Caki2 (cell line): ENCODE measurements at places on chromosomes 1 and 21.

GRCh38 chr1:202561726-202562443 is 148.4 kb downstream of the SYT2 start:
- DNase-seq: no peak

DNA sequence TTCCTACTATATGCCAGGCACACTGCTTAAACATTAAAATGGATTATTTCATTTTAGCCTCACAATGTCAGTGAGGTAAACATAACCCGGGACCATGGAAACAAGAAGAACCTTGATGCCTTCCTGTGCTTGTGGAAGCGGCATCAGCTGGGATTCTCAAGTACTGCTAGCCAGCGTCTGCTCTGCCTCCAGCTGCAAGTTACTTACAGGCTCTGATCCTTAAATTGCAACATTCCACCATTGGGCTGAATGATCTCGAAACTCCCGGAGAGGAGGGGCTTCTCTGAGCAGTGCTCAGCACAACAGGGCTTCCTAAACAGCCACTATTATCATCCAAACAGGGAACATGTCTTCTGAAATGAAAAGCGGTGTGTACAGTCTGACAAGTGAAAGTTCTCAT is 6.7 kb upstream of the MAN1C1 start:
- DNase-seq: no peak

- DNase-seq: no peak
Observed at GRCh38 chr1:229070168-229070567, 200.7 kb upstream of the RAB4A start.

- DNase-seq: no peak
Observed at GRCh38 chr1:97364086-97364485, 556.7 kb downstream of the DPYD start.

- DNase-seq: no peak
Observed at GRCh38 chr1:87132284-87132870, 196.3 kb upstream of the LMO4 start.

- DNase-seq: no peak
Observed at GRCh38 chr1:242871471-242872030, 347.1 kb upstream of the PLD5 start.

GRCh38 chr1:72431810-72432209 is 149.5 kb upstream of the NEGR1 start:
- no peak for DNase-seq

- DNase-seq: no peak
Observed at GRCh38 chr21:14526836-14527695, 19.0 kb downstream of the SAMSN1 start.

- no peak for DNase-seq
Observed at GRCh38 chr1:34361121-34361520, 184.4 kb downstream of the C1orf94 start.

GRCh38 chr1:160163615-160164014 is 12.2 kb downstream of the ATP1A4 start:
- no peak for DNase-seq

- peak; percentile 30 for DNase-seq
Observed at GRCh38 chr1:183191833-183192232, 5.8 kb downstream of the LAMC2 start.

DNA sequence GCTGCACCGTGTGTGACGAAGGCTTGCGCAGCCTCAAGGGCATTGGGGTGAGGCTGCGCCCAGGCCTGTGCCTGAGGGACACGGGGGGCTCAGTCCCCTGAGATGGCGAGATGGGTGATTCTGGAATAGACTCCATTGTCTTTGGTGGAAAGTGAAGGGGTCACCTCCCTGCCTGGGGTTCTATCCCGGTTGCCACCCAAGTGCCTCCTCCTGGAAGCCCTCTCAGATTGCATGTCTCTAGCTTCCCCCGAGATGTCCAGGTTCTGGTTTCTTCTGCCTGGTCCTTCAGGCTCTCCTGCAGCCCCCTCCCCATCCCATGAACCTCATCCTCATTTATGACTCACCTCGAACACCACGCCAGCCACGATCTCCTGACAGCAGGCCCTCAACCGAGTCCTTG is 22.3 kb upstream of the MFN2 start:
- no peak for DNase-seq

- no peak for DNase-seq
Observed at GRCh38 chr1:243495442-243496186, 239.8 kb downstream of the SDCCAG8 start.

DNA sequence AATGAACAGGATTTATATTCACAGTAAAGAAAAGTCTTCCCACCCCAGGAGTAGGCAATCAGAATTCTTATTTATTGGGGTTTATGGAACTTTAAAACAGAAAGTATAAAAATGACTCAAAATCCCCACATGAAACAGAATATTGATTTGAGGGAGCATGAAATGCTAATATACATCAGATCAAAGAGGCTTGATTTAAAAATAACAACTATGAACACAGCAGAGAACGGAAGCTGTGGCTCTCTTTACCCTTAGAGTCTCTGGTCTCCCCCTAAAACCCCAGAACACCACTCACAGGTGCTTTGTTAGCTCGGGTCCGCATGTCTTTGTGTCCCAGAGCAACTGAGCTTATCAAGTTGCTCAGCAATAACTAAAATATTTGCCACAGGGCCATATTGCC is 31.2 kb upstream of the FASLG start:
- no peak for DNase-seq

- DNase-seq: no peak
Observed at GRCh38 chr1:241266121-241266520, 90.9 kb downstream of the RGS7 start.

GRCh38 chr1:177024623-177025022 is 139.9 kb downstream of the ASTN1 start:
- no peak for DNase-seq

GRCh38 chr1:26094677-26095383 is 16.8 kb upstream of the PDIK1L start:
- no peak for DNase-seq

DNA sequence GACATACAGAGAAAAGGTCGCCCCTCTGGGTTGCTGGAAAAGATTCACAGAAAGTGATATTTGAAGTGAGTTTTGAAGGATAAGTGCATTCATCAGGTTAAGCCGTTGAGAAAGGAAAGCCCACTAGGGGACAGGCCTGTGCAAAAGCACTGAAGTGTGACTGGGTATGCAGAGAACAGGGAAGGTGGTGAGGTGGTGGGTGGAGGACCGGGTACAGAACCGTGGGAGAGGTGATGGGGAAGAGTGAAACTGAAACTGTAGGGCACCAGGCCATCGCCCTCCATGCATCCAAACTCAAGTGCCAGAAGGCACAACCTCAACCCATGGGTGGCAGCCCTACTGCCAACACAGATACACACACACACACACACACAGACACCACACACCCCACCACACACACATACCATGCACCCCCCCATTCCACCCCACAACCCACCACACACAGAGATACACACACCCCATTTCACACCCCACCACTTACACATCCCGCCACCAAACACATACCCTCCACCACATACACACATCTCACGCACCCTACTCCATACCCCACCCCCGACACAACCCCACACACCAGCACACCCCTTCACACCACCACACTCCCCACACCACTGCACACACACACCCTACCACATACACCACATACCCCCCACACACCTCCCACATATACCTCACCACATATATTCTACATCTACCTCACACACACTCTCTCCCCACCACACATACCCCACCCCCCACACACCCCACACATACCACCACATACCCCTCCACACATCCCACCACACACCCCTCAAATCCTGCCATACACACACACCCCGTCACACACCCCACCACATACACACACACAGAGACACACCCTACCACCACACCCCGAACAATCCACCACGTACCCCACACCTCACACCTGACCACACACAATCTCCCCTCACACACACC is 59.0 kb downstream of the TSEN15 start:
- DNase-seq: no peak

- DNase-seq: no peak
Observed at GRCh38 chr1:236864211-236864610, 69.1 kb downstream of the MTR start.

- DNase-seq: no peak
Observed at GRCh38 chr1:205531191-205532025, 26.9 kb downstream of the CDK18 start.

GRCh38 chr1:935751-936231 is 12.1 kb downstream of the SAMD11 start:
- DNase-seq: no peak

GRCh38 chr1:11848373-11848700 is 754 bp upstream of the NPPA start:
- DNase-seq: no peak

DNA sequence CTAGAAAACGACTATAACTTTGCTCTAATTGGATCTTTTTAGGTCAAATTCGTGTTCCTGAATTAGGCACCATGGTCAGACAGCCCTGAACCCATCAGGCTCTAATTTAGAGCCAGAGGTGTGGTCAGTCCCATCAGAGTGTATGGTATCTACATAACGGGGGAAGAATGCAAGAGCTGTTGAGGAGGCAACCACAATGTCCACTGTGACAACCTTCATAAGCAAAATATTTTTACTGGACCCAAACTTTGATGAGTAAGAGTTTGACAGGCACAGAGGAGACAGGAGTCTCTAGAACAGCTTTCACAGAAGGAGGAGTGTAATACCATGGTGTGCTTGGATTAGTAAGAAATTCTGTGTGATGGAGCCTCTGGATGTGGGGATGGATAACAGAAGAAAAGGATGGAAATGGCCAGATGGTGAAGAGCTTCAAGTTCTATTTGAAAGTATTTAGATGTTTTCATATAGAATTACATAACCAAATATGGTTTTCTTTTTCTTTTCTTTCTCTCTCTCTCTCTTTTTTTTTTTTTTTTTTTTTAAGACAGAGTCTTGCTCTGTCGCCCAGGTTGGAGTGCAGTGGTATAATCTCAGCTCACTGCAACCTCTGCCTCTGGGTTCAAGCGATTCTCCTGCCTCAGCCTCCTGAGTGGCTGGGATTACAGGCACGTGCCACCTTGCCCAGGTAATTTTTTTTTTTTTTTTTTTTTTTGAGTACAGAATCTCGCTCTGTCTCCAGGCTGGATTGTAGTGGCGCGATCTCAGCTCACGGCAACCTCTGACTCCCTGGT is 24.9 kb downstream of the UBE2U start:
- DNase-seq: no peak

DNA sequence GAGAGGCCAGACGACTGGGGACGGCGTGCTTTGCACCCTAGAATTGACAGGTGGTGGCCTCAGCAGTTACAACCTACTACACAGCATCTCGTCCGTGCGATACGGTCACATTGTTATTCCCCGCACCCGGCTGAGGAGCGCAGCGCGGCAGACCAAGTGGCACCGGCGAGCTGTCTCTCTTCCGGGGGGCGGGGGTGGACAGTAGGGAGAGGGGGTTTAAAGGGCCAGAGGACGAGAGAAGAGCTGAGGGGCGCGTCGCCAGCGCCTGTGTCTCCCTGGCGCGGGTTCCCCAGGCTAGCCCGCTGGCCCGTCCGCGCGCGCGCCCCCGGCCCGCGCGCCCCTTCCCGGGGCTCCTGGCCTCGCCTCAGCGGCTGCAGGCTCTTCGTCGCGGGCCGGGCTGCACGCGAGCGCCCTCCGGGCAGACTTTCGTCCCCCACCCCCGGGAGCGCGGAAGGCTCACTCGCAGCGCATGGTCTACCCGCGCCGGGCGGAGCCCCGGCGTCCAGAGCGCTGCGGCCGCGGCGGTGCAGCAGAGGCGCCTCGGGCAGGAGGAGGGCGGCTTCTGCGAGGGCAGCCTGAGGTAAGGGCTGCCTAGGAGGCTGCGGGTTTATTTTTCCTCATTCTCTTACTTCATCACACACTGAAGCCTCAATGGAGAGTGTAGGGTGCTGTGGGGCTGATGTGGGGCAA is at the start of gene PDE4B:
TSS of gene PDE4B (plus strand) at position 227 of the 690 bp plus-strand sequence.
- no peak for DNase-seq

DNA sequence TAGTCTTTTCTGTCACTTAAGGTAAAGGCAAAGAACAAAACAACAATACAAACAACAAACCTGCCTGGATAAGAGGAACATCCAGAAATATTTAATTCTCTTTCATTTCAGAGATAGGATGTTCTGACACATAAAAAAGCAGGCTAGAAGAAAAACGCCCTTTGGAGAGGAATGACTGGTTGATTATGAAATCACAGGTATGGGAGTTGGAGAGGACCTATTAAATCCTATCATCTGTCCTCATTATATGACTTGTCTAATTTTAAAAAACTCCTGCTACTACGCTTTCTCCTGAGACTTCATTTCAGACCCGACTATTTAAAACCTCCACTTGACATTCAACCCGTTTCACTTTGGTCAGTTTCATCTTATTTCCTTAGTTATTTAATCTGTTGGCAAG is 54.1 kb downstream of the TMPRSS15 start:
- DNase-seq: no peak

- DNase-seq: no peak
Observed at GRCh38 chr1:38166461-38166860, 119.9 kb upstream of the POU3F1 start.

GRCh38 chr1:205930799-205931281 is 12.4 kb downstream of the SLC26A9 start:
- no peak for DNase-seq

DNA sequence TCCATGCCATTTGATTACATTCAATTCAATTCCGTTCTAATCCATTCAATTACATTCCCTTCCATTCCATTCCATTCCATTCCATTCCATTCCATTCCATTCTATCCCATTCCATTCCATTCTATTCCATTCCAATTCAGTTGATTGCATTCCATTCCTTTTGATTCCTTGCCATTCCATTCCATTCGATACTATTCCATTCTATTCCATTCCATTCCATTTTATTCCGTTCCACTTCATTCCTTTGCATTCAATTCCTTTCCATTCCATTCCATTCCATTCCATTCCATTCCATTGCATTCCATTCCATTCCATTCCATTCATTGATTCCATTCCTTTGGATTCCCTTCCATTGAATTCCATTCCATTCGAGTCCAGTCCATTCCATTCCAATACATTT is 2574.0 kb upstream of the TPTE start:
- no peak for DNase-seq

DNA sequence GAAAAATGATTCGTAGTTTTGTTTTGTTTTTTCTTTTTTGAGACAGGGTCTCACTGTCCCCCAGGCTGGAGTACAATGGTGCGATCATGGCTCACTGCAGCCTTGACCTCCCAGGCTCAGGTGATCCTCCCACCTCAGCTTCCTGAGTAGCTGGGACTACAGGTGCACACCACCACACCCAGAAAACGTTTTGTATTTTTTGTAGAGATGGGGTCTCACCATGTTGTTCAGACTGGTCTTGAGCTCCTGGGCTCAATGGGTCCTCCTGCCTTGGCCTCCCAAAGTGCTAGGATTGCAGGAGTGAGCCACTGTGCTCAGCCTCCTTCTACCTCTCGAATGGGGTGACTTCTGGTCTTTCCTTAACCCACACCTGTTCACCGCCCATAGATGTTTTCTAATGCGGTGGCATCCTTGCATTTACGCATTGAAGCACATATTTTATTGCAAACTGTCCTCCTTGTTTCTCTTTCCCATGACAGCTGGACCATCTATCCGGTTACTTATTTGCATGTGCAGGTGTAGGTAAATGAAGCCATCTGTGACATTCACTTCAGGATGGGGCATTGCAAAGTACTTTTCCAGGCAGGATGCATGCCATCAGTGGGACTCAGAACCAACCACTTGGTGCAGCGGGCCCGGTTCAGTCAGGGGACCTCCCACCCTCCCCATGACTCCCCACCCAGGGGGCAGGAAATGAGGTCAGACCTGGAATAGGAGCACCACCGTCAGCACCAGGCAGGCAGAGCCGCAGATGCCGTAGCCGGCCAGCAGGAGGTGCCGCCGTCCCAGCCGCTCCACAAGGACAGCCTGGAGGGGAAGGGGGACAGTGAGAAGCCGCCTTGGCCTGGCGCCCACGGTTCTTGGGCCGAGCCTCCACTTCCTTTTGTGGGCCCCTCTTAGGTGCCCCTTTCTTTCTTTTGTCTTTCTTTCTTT is 16.5 kb downstream of the SLC2A7 start:
- DNase-seq: no peak

- DNase-seq: peak; percentile 5
Observed at GRCh38 chr1:208988811-208989222, 594.7 kb upstream of the CAMK1G start.

GRCh38 chr1:22699681-22700520 is 10.7 kb upstream of the EPHB2 start:
- no peak for DNase-seq
